ENCODE measurements at places on chromosomes 12 and 14.
A peak's percentile ranks its signal among the peaks of the same experiment; 100 is the strongest.

GRCh38 chr14:41549282-41549681 lies 57.4 kb upstream of the LRFN5 start:
- no peak for DNase-seq
- H3K4me3 ChIP-seq: no peak overlapping the region
- no peaks in the 10 kb centered on the region for H3K36me3 ChIP-seq
- H3K27ac ChIP-seq: no peak overlapping the region
- peaks cover 3% of the 10 kb centered on the region for H3K4me1 ChIP-seq
- no peaks in the 10 kb centered on the region for H3K27me3 ChIP-seq

DNA sequence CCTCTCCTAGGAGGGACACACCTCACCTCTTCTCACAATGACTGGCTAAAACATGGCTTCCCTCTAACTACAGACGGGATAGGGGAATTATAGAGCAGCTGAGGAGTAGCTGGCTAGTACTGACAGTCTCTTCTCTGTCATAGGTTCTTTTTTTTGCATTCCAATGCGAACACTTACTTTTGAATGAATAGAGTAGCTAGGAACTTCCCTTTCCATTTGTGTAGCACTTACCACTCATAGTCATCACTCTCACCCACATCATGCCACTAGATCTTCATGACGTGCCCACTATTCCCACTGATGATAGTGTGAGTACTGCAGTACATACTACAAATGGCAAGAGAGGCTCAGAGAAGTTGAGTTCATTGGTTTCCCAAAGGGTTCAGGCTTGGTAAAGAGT lies 143.9 kb upstream of the HIF1A start:
- DNase-seq: no peak
- H3K27me3 ChIP-seq: no peaks in the 10 kb centered on the region
- H3K4me1 ChIP-seq: peaks cover 71% of the 10 kb centered on the region
- no peak overlapping the region for H3K4me3 ChIP-seq
- H3K27ac ChIP-seq: peak overlapping the region; percentile 97

GRCh38 chr14:87995500-87996290 lies 2.7 kb upstream of the GALC start:
- no peaks in the 10 kb centered on the region for H3K27me3 ChIP-seq
- peak overlapping the region; percentile 42 for H3K27ac ChIP-seq
- DNase-seq: no peak
- peaks cover 55% of the 10 kb centered on the region for H3K4me1 ChIP-seq

- H3K4me3 ChIP-seq: no peak overlapping the region
- H3K4me1 ChIP-seq: peaks cover 2% of the 10 kb centered on the region
- H3K27ac ChIP-seq: no peak overlapping the region
- no peaks in the 10 kb centered on the region for H3K27me3 ChIP-seq
- no peak for DNase-seq
- H3K36me3 ChIP-seq: no peaks in the 10 kb centered on the region
These were observed 45.4 kb upstream of the NR2C1 start for GRCh38 chr12:95118788-95119179.

DNA sequence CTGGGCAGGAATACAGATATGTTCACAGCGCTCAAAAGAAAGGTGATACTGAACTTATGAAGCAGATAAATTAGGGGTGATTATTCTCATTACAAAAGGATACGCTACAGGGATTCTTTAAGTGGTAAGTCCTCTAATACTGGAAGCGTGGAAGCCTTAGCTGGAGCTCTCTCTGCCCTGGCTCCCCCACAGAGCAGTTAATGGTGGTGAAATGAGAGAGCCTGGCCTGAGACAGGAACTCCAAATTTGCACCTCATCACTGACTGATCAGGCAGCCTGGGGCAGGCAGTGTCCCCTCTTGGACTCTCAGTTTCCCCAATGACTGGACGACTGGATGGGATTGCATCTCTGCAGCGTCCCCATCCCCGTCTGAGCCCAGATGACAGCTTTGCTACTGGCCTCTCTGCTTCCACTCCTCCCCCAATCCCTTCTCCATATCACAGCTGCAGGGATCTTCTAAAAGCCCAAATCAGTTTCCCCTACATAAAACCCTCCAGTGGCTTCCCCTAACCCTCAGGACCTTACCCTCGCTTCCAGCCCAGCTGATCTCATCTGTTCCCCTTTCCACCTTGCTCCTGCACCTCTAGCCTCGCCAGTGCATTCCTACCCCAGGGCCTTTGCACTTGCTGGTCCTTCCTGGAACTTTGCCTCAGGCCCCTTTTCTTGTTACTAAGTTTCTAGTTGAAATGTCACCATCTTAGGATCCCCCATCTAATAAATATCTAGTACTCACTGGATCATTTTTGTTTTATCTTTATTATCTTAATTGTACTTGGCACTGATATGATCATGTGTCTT lies 171.7 kb upstream of the LHX5 start:
- H3K27ac ChIP-seq: no peak overlapping the region
- no peak overlapping the region for H3K4me3 ChIP-seq
- H3K4me1 ChIP-seq: peaks cover 2% of the 10 kb centered on the region
